CD4-positive, alpha-beta T cell (primary cell): ENCODE measurements at places on chromosomes 13 and 19.

GRCh38 chr19:38337360-38337653 lies 1.7 kb downstream of the CATSPERG start:
- peak; percentile 22 for DNase-seq

- no peak for DNase-seq
These were observed 816.9 kb upstream of the SLC10A2 start for GRCh38 chr13:103883164-103883563.

GRCh38 chr13:30608364-30608763 lies 9.4 kb upstream of the USPL1 start:
- no peak for DNase-seq

DNA sequence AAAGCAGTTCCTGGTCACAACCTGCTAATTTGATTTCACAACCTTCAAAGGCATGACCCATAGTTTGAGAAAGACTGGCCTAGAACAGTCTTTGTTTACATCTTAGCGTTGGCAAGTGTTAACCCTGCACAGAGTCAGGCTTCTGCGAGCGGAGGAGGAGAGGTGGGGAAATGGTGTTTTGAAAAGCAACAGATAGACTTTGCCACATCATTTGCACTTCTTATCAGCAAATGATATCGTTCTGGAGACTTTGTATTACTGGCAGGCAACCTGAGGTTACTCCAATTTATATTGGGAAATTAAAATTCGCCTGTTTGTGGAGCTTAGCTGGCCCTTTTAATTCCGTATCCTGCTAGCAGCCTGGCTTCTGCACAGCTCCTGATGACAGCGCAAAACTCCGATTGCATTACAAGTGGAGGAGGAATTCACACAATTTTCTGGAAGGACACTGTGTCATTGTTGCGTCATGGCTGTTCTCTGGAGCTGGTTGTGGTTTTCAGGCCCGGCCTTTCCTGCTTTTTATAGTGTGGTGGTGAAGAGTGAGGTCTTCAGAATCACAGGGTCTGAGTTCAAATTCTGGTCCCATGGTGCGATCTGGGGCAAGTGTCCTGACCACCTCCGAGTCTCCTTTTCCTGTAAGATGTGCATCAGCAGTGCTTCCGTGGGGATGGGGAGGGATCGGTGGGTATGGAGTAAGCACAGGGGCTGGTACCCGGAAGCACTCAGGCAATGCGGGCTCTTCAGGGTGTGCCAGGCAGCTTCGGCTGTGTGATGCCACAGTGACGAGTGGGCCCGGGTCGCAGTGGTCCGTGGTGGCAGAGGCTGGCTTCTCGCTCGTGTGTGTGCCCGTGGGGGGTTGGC lies 49.1 kb upstream of the EHD2 start:
- no peak for DNase-seq

DNA sequence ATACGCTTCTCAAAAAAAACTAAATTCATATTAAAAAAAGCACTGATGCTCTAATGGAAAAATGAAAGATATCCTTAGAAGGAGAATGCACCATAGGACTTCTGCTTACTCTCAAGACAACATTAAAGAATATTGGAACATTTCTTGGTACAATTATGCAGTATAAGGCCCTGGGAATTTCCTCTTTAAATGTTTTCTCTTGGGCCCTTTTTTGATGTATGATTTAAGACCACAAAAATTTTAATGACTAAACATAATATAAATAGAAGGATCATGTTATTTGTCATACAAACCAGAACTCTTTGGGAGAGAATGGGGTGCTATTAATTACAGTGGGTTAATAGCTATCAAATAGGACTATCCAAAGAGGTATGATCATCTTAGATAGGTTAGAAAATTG lies 403.7 kb downstream of the FGF14 start:
- no peak for DNase-seq

DNA sequence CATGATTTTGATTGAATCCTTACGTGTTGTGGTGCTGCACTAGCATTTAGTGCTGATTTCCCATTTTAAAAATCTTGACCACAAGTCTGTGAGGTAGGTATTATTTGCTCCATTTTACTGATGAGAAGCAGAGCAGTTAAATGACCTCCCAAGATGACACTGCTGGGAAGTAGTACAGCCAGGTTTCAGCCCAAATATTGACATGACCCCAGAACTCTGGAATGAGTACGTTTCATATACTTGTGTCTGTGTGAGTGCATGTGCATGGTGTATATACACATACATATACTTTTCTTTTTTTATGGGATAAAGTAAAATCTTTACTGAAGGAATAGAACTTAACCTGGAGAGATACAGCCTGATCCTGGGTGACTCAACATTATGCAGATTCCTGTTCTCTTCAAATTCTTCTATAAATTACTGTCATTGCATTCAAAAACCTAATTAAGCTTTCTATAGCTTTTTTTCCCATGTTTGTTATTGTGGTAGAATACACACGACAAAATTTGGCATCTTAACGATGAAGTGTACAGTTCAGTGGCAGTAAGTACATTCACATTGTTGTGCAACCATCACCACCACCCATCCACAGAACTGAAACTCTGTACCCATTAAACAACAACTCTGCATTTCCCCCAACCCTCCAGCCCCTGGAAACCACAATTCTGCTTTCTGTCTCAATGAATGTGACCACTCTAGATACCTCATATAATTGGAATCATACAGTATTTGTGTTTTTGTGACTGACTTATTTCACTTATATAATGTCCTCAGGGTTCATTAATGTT lies 311.9 kb downstream of the MTUS2 start:
- no peak for DNase-seq

- peak; percentile 52 for DNase-seq
These were observed 699 bp downstream of the PTOV1 start for GRCh38 chr19:49851456-49852259.

GRCh38 chr19:55962186-55962585 lies 14.6 kb downstream of the NLRP8 start:
- DNase-seq, result no peak

DNA sequence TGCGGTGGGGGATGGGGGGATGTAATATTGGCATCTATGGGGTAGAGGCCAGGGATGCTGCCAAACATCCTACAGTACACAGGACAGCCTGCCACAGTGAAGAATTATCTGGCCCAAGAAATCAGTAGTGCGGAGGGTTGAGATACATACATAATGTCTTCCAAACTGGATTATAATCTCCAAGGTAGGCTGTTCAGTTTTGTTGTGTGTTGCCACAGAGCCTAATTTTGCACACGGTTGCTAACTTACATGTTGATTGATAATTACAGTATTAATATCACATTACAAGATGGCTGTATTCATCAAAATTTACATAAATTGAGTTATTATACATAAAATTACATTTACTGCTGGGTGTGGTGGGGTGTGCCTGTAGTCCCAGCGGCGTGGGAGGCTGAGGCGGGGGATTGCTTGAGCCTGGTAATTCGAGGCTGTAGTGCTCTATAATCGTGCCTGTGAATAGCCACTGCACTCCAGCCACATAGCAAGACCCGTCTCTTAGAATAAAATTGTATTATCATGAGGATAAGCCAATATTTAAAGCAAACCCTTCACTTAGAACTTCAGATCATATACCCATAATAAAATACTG lies 8.1 kb downstream of the POMP start:
- no peak for DNase-seq

GRCh38 chr19:41416194-41416674 lies 10.9 kb downstream of the B3GNT8 start:
- no peak for DNase-seq

GRCh38 chr19:14381689-14382474 lies 638 bp downstream of the ADGRE5 start:
- DNase-seq, result peak; percentile 93

- DNase-seq, result no peak
These were observed 39.6 kb downstream of the ATP11A start for GRCh38 chr13:112729408-112729807.

DNA sequence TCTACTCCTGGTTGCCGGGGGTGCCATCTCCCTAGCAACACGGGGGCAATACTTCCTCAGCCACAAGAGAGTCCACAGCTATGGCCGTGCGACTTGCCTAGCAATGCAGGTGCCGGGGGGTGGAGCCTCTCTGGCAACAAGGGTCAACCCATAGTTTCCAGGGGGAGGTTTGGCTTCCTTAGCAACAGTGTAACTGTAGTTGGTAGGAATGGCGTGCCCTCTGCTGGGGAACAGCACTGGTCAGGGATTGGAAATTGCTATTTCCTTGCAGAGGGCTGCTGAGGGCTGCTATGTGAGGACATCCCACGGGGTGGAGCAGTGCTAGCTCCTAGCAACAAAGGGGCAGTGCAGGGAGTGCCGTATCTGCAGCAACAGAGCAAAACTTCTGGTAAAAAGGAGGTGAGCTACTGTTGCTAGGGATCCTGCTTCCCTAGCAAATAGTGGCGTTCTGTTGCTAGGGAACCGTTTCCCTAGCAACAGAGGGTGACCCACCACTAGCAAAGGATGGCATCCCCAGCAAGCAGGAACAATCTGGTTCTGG lies 7.0 kb upstream of the TMC4 start:
- DNase-seq, result no peak
